ENCODE measurements at places on chromosomes 7 and 10.

DNA sequence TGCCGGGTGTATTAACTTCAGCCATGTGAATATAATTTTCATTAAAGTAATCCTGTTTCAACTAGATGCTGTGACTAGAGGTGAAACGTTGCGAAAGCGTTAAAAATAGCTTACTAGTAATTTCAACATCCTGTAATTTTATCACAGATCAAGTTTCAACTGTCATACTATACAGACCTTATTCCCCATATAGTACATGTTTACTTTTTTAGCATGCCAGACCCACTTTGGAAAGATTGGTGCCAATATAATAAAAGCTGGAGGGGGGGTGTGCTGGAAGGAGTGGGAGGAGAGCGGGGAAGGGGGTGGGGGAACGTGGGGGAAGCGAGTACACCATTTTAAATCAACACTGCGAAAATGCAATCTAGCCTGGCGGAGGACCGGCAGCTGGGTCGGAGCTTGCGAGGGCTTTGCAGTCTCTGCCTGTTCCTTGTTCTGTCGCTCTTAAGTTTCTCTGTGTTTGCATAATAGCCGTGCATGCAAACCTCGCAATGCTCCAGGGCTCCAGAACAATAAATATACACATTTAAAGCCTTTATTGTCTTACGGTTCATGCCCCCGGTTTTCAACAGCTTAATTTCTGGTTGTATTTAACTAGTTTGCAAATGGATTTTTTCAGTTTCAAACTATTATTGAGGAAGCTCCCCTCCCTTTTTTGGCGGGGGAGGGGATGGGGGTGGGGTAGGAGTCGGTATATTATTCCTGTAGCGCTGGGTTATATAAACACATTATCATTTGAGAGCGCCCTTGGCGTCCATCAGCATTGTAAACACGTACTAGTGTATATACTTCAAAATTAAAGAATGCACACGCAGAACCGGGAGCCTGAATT lies 1.3 kb upstream of the ARID5B start:
- DNase-seq, result peak; percentile 83

DNA sequence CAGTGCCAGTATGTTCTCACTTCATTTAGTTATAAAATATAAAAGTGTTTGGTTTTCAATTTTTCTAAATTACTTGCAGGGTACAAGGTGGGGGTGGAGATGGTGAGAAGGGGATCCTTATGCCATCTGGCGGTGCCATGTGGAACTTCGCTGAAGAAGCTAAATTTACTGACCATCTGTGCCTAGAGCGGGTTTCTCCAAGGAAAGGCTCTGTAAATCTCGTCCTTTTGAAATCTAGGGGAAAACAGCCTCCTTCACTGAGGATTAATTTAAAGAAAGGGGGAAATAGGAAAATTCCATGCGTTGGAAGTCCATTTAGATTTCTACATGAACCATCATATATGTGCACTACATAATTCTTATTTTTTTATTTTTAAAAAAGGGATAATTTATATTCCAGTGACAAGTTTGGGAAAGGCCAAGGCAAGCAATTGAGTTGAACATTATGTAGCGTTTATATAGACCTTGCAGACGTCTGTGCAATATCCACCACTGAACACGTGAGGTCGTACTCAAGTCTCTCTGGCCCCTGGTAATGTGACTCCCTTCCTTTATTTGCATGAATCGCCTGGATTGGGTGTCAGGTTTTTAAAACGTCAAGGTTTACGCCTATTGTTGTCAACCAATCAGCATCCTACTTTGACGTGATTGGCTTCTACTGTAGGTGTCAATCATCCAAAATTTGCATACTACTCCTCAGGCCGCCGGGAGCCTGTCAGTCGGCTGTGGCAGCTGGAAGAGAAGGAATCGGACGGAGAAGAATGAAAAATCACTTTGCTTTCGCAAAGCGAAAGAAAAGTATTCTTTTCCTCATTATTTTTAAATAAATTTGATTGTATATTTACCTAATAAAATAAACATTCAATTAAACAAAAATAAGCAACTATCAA lies 297.1 kb upstream of the NFE2L3 start:
- DNase-seq, result no peak

GRCh38 chr10:131580674-131581073 lies 269.2 kb upstream of the TCERG1L start:
- no peak for DNase-seq

- no peak for DNase-seq
Measured at GRCh38 chr7:157874870-157875229, 538.0 kb downstream of the DNAJB6 start.

GRCh38 chr7:92720604-92721350 lies 115.6 kb downstream of the CDK6 start:
- DNase-seq, result no peak

GRCh38 chr10:1293636-1294435 lies 237.7 kb downstream of the WDR37 start:
- DNase-seq, result no peak

DNA sequence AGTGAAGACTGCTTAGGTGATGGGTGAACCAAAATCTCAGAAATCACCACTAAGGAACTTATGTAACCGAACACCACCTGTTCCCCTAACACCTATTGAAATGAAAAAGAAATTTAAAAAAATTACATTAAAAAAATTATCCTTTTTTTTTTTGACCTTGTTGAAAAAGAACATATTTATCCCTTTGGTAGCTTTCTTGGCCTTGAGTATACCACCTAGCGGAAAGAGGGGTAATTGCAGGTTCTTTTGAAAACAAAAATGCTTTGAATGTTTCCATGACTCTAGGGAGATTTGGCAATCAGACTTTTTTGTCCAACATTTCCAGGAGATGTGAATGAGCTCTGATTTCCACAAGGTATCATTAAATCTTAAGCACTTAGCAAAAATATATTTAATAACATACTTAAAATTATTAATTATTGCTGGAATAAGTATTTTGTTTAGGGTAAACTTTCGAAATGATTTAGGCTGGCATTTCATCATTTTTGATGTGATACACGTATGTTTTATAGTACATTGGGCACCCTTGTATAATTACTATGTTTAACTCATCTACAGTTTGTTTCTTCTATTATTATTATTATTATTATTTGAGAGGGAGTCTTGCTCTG lies 47.0 kb upstream of the ELMO1 start:
- DNase-seq, result no peak

Measured in right cardiac atrium (tissue), 5 donors.